ENCODE measurements at places on chromosomes 5 and 9.

- no peak for DNase-seq
These were observed 128.9 kb downstream of the ADAMTS12 start for GRCh38 chr5:33762859-33763258.

DNA sequence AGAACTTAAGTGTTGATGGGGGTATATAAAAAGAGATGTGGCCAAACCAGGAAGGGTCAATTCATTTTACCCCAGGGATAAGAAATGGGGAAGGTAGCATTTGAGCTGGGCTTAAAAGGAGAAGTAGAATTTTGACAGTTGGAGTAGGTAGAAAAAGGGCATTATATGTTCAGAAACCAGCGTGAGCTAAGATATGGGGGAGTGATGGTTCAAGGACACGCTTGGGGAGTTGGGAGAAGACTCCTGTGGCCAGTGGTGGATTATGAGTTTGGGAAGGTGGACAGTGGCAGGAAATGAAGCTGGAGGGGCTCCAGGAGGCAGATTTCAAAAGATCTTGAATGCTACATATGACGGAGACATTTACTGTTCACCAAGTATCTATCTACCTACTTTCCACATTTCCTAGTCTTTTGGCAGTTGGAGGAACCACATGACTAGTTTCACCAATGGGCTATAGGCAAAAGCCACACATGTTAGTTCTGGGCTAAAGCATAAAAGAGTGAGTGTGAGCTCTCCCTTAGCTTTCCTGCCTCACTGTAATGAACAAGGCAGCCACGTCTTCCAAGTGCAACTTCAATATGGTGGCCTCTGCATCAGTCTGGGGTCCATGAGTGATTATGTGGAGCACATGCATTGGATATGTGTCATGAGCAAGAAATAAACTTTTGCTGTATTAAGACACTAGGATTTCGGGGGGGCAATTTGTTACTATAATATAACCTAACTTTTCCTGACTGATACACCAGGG is 15.7 kb upstream of the GSN start:
- DNase-seq = no peak

DNA sequence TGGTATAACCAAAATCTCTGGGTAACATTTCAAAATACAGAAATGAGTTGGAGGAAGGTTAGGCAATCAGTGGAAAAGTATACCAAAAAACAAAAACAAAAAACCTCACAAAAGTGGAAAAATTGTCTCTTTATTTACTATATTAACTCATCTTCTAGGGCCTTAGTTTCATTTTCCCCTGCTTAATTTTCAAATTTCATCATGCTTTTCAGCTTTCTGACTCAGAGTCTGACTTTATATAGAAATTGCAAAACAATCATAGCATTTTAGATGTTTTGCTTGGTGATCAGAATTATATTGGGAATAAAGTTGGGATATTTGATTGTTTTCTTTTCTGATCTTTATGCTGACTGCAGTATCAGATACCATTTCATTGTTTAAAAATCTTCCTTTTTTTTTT is 257.0 kb upstream of the PRR16 start:
- no peak for DNase-seq

- no peak for DNase-seq
These were observed 29.6 kb downstream of the ANKDD1B start for GRCh38 chr5:75640826-75641225.

- DNase-seq = no peak
These were observed 584.6 kb downstream of the ANXA1 start for GRCh38 chr9:73736270-73736669.

- no peak for DNase-seq
These were observed 333.7 kb downstream of the CWC27 start for GRCh38 chr5:65102371-65102975.

DNA sequence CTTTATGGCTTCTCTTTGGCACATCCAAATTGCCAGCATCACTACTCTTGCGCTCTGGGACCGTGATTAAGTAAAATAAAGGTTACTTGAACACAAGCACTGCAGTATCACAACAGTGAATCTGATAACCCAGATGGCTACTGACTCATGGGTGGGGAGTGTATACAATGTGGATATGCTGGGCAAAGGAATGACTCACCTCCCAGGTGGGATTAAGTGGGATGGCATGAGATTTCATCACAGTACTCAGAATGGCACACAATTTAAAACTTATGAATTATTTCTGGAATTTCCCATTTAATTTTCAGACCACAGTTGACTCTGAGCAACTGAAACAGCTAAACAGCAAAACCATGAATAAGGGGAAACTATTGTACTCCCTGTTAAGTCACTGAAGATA is 4.3 kb downstream of the GFM2 start:
- no peak for DNase-seq

- DNase-seq = no peak
These were observed 532.2 kb upstream of the SGCD start for GRCh38 chr5:155794795-155795194.

GRCh38 chr9:73845539-73845938 is 651.6 kb upstream of the RORB start:
- no peak for DNase-seq

DNA sequence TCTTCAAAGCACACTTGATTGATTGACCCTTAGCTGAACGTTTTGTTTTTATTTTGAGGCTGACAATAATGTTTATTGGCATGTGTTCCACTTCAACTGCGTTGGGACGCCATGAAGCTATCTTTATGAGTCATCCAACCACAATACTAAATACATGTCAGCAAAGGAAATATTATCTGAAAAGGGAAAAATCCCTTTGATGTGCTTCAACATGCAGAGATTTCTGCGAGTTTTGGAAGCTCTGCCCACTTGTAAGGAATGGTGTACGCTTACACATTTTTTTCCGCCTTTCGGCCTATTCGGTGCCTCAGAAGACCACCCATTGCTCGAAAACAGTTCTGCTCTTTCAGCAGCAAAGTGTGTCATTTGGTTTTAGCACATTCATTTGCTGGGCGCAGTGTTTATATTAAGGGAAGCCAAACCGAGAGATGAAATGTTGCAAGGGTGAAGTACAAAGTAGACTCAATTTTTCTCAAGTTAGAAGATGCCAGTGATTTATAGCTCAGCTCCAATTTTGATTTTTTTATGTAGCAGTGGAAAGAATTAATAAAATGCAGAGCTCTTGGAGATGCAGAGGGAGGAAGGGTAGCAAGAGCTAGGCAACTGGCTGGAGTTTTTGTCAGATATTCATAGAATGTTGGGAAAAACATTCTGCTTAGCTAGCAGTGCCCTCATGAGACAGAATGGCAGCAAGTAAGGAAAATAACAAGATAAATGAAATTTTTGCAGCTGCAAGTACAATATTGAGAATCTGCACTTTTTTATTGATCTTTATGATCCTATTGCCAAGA is 68.9 kb downstream of the PRDM6 start:
- DNase-seq = no peak

DNA sequence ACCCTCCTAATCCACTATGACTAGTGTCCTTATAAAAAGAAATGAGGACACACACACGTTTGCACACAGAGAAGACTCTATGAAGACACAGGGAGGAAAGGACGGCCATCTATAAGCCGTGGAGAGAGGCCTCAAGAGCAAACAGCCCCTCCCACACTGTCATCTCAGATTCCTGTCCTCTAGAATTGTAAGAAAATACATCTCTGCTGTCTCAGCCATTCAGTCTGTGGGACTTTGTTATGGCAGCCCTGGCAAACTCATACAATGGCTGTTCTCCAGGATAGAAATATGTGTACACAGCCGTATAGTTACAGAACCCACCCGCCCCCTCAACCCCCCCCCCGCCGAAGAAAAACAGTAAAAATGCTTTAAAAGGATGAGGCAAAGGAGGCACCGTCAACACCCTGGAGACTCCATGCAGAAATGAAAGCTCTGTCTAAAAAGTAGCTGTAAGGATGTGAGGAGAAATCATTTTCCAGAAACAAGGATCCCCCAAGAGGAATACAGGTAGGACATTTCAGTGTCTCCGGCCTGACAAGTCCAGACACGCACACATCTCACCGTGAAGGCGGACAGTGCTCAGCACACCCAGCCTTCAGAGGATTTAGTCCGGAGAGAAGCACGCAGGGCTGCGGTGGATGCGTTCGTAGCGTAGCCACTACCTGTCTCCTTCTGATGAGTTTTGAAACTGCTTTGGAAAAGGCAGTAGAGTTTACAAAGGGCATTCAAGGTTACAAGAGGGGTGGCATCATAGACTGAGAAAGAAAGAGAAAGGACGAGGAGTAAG is 110.8 kb upstream of the ERCC6L2 start:
- DNase-seq = no peak
